ENCODE measurements at places on chromosomes 12 and 14.

DNA sequence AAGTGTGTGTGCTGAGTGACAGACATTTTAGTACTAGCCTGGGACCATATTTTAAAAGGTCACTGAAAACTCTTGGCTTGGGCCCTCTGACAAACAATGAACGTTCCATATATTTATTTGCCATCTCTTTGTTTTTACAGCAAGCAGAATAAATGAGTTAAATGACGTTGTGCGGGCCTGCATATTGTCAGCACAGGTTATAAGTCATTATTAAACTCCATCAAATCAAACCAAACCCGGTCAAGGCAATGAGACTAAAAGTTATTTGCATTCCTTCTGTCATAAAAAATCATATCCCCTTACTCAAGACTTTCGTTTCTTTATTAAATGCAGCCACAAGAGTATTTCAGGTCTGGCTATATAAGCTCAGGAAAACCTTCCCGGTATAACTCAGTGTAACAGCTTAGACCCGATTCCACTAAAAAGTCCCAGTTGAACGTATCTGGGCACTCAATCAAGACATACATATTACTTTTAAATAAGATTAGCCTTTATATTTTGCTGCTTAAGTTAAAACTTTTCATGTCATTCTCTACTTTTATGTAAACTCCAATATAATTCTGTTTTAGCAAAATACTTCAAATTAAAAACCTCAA lies 84.9 kb downstream of the DICER1 start:
- DNase-seq, result no peak

DNA sequence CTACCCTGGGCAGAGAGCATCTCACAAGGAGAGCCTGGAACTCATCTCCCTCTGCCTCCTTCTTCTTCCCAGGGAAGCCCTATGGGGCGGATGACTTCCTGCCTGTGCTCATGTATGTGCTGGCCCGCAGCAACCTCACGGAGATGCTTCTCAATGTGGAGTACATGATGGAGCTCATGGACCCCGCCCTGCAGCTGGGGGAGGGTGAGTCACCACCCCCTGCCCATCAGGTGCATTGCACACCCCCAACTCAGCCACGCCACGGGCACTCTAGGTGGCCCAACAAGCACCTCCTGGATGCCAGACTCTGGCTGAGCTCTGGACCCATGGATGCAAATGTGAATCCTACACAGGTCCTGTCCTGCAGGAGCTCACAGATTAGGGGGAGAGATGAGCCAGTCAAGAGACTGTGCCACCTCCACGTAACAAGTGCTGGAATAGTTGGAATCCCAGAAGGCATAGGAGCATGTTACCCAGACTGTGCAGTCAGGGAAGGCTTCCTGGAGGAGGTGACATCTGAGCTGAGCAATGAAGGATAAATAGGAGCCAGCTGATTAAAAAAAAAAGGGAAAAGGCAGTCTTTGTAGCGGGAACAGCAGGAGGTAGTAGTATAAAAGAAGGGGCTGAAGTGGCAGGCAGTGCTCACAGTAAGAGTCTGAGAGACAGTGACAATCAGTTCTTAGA lies 71.9 kb downstream of the LGMN start:
- DNase-seq, result no peak

DNA sequence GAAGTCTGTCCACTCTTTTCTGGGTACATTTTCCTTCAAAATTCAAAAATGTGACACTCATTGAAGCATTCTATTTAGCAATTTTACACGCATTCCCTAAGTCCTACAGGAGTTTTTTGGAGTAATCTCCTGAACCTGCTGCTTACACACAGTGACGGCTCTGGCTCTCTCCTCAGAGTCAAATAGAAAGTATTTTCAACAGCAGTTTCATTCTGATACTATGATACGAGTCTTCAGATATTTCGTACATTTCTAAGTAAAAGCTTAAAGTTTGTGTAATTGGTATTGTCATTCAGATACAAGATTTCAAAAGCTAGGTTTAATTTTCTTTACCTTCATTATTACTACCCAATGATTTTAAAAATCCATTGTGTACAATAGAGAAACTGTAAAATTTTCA lies 36.4 kb downstream of the PIWIL1 start:
- DNase-seq, result no peak

- peak; percentile 97 for DNase-seq
Measured at GRCh38 chr12:88241862-88242570, 99.9 kb downstream of the TMTC3 start.

DNA sequence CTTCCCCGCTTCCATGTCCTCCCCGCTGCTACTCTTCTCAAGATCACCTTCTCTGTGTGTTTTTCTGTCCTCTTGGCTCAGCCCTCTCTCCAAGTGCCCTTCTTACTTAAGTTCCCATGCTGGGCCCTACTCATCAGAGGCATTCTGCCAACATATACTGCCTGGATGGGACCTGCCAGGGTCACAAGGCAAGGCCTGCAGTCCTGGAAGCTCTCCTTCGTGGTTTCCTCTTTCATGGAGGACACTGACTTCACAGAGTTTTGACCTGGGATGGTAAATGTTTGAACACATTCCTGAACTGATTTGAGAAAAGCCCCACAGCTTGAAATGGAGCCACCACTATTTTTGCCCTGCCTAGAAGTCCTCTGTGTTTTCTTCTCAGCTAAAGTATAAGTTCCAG lies 140.9 kb downstream of the TMEM30B start:
- DNase-seq, result peak; percentile 13

- DNase-seq, result peak; percentile 52
Measured at GRCh38 chr14:30193101-30193500, 265.5 kb upstream of the PRKD1 start.

- no peak for DNase-seq
Measured at GRCh38 chr14:98685725-98686124, 586.3 kb downstream of the BCL11B start.

DNA sequence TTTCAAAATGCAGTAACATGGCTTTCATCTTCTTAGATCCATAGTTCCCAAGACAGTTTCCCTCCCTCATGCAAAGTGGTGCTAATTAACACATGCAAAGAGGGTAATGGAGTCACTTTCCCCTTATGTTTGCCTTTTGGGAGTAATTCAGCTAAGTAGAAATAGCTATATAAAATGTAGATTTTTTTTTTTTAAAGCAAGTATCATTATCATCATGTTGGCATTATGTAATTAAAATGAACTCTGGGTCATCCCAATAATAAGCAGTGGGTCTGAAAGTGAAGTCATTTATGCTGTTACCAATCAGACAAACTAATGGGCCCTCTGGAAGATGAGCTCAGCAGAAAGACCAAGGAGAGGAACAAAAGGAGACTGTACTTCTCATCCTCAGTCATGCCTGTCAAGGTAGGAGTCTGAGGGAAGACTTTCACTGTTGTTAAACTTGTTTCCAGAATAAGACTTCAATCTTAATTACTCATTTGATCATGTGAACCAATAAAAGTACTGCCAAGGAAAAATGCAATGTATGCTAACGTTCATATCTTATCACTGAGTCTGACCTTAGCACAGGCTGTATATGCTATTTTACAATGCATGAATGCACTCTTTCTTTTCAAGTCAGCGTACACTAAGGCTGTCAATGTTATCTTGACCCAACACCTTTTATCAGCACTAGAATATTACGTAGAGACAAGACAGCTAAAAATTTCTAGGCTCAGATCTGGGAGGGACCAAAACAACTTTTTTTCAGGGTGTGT lies 26.8 kb downstream of the AREL1 start:
- no peak for DNase-seq

All from fibroblast of skin of scalp (primary cell).